Endothelial cell of umbilical vein (primary cell): ENCODE measurements at places on chromosomes 3 and 15. TPM values are rescaled to one million over a fixed set of nuclear protein-coding genes. Genes with fewer than 3 reads are reported as not detected.

TLR9 gene
- 0.07 TPM in 1 of 2 replicates, not detected in the other for total RNA-seq

COL7A1 gene
- 1.5 and 1.9 TPM in 2 replicates for total RNA-seq

- H3K27me3 ChIP-seq = no peaks in the 10 kb centered on the region
- no peak overlapping the region for H3K4me3 ChIP-seq
- H3K27ac ChIP-seq = no peak overlapping the region
- no peak for DNase-seq
Measured at GRCh38 chr3:8371960-8372463, 129.6 kb upstream of the LMCD1 start.

GRCh38 chr3:194592798-194593752 is 40.1 kb downstream of the TMEM44 start:
- no peaks in the 10 kb centered on the region for H3K27me3 ChIP-seq
- peaks cover 12% of the 10 kb centered on the region for H3K4me1 ChIP-seq
- H3K27ac ChIP-seq = peak overlapping the region; percentile 54
- peaks cover 2% of the 10 kb centered on the region for H3K36me3 ChIP-seq

- H3K36me3 ChIP-seq = peaks cover 48% of the 10 kb centered on the region
- H3K4me1 ChIP-seq = peaks cover 7% of the 10 kb centered on the region
- DNase-seq = peak; percentile 88
- no peak overlapping the region for H3K4me3 ChIP-seq
Measured at GRCh38 chr15:39595338-39596221, 14.7 kb downstream of the THBS1 start.

GRCh38 chr3:55119268-55119667 is 191.4 kb upstream of the LRTM1 start:
- H3K36me3 ChIP-seq = no peaks in the 10 kb centered on the region
- no peak overlapping the region for H3K27ac ChIP-seq
- H3K4me3 ChIP-seq = no peak overlapping the region
- H3K27me3 ChIP-seq = no peaks in the 10 kb centered on the region
- no peaks in the 10 kb centered on the region for H3K4me1 ChIP-seq

- no peaks in the 10 kb centered on the region for H3K27me3 ChIP-seq
- peaks cover 21% of the 10 kb centered on the region for H3K4me1 ChIP-seq
- no peak overlapping the region for H3K27ac ChIP-seq
- H3K4me3 ChIP-seq = no peak overlapping the region
Measured at GRCh38 chr15:71782422-71783165, 27.8 kb upstream of the NR2E3 start.

IGDCC3 gene
- total RNA-seq = not detected in 2 replicates

GRCh38 chr3:83461411-83461810 is 1497.4 kb upstream of the CADM2 start:
- H3K27me3 ChIP-seq = no peaks in the 10 kb centered on the region
- H3K27ac ChIP-seq = no peak overlapping the region
- no peaks in the 10 kb centered on the region for H3K36me3 ChIP-seq
- H3K4me3 ChIP-seq = no peak overlapping the region
- DNase-seq = no peak
